Stimulated activated CD4-positive, alpha-beta T cell treated with anti-CD3 and anti-CD28 coated beads, TNF-alpha, amount 100 ng/mL, for 48 hours (primary cell): ENCODE measurements at places on chromosomes 13 and 19.

- no peak for DNase-seq
Observed at GRCh38 chr13:78993792-78994191, 334.8 kb upstream of the OBI1 start.

GRCh38 chr19:30745476-30745985 lies 373.3 kb downstream of the ZNF536 start:
- no peak for DNase-seq

DNA sequence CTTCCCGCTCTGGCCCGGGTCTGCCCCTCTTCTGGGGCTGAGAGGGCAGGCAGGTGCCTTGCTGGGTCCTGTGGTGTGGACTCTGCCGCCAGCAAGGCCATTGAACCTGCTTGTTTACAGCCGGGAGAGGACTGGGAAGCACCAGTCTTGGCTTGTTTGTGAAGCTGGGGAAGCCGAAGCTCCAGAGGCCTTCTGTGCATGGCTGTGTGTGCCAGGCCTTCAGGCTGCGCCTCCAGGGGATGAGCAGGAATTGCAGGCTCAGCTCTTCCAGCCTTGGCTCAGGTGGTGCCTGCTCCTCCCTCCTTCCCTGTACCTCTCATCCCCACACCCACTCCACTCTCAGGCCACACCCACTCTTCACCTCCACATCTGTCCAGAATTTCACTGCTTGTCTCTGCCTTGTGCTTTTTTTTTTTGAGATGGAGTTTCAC lies 17.5 kb downstream of the NDUFB7 start:
- no peak for DNase-seq

DNA sequence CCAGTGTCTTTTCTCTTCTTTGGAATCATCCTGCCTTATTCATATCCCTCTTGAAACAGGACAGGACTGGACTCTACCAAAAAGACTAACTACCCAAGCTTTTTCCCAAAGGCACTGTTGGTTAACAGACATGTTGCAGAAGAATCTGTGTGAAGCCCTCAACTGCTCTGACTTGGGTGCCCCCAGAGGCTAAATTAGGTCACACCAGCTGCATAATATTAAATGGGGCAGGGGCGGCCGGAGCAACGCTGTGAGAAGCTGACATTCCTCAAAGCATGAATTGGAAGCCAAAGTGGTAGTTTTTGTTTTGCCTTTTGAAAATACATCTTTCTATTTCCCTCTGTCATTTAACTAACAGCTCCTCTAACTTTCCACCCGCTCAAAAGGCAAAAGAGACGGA lies 185.9 kb downstream of the LHFPL6 start:
- no peak for DNase-seq

GRCh38 chr13:106432636-106433035 lies 102.8 kb downstream of the EFNB2 start:
- DNase-seq: no peak
